Mesenteric fat pad (tissue), 1 donor: ENCODE measurements at places on chromosomes 1 and 21.

- DNase-seq, result no peak
These were observed 41.7 kb upstream of the PTCH2 start for GRCh38 chr1:44884746-44885145.

GRCh38 chr1:68049941-68050878, at the start of gene DIRAS3:
Gene DIRAS3 (minus strand): TSS chr1:68050627. CDS start chr1:68047297, 3,330 bp downstream.
- no peak for DNase-seq

GRCh38 chr1:217004776-217005436, 281.7 kb upstream of the ESRRG start:
- no peak for DNase-seq

DNA sequence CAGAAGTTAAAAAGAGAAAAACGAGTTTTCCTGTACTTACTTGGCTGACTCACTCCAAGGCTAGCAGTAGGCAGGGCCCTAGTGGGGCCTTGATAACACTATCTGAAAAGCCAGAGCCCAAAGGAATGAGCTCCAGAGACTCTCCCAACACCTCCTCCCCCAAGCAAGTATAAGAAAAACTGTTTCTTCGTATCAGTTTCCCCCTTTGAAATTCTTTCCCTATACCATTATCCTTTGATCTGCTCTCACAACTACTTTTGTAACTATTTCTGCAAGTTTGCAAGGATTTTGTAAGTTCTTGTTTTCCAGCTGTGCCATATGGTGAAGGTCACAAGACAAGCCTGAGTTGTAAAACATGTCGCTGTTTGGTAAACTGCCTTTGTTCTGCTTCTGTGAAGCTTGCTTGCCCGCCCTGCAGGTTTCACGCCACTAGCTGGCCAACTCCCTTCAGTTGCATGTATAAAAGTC, 36.5 kb upstream of the KCNJ15 start:
- no peak for DNase-seq
